EH (cell line): ENCODE measurements at places on chromosomes 5 and 9.

GRCh38 chr9:127977884-127978647, 2.7 kb downstream of the EEIG1 start:
- peak; percentile 85 for DNase-seq

DNA sequence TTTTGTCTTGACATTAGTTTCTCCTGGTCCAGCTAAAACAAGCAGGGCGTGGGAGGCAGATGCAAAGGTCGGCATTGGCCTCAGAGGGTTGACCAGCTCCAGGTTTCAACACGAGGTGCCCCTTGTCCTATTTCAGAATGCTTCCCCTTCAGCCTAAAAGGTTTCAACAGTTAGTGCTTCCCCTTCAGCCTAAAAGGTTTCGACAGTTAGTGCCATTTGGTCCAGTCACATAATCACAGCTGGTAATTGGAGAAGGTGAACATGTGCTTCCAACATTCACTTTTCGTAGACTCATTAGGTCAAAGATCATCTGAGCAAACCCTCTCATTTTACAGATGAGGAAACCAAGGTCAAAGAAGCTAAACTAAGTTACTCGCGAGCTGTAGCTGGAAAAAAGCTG, 270.3 kb upstream of the MAP3K1 start:
- no peak for DNase-seq

DNA sequence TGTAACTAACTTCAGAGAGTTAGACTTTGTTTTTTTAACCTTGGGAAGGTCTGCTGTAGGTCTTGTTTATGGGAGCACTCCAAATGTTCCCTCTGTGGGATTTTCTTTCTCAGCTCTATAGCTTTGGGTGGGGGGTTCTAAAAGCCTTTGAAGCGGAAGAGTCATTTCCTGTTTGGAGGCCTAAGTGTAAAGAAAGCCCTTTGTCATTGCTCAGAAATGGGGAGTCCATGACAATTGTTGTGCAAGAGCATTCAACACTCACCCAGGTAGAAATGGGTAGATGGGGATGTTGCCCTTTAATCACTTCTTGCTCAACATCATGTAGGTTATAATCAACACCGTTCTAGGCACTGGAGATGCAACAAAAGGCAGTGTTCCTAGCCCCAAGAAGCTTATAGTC, 30.3 kb upstream of the MAST4 start:
- no peak for DNase-seq

- DNase-seq: peak; percentile 98
These were observed 31.6 kb downstream of the PTGS1 start for GRCh38 chr9:122402403-122402871.

DNA sequence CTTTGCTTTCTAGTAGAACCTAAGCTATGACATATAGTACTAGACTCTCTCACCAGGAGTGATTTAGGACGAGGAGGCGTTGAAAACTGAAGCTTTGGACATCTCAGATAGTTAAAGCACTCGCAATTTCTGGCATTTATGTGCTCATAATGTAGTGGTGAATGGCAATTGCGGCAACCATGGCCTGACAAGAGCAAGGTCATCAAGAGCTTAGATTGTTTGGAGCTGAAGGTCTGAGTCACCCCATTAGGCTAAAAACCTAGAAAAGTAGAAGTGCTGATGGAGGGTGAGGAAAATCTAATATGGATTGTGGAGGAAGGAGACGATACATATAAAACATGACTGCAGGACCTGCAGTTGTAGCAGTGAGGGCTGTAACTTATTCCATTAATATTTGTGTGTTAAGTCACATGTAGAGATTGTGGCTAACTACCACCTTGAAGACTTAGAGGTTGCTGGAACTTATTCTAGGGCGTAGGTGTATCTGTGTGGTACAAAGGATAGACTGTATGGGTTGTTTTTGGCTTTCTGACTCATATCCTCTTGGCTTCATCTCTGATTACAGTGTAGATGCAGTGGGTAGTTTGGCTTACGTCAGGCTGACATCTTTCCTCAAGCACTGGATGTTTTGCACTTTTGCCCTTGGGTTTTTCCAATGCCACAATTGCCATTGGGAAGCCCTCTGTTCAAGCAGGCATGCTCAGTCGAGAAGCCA, 138.9 kb upstream of the CDKN2B start:
- peak; percentile 46 for DNase-seq

- DNase-seq: no peak
These were observed 108.9 kb downstream of the MARCHF3 start for GRCh38 chr5:126921241-126922091.
